ENCODE measurements at places on chromosomes 7 and 10. TPM values are rescaled to one million over a fixed set of nuclear protein-coding genes. Genes with fewer than 3 reads are reported as not detected.

- peak overlapping the region; percentile 56 for H3K4me3 ChIP-seq
- H3K4me1 ChIP-seq = peaks cover 5% of the 10 kb centered on the region
- H3K27me3 ChIP-seq = no peaks in the 10 kb centered on the region
- DNase-seq = peak; percentile 36
These were observed 2.7 kb downstream of the CDK13 start for GRCh38 chr7:39952803-39953202.

DNA sequence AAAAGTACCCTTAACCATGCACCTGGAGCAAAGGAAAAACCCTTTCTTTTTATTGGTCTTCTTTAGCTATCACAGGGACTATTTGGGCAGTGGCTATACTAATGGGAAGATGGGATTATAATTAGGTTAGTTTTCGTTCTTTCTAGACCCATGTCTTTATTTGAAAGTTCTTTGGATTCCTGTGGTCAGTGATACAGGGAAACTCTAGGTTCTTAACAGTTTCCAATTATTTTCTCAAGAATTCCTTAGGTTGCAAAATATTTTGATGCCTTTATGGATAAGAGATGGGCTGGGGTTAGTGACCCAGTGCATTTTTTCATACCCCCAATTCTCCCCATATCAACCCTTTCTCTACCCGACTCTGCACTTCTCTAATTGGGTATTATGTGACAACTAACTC is 49.0 kb downstream of the ADD3 start:
- H3K27me3 ChIP-seq = no peaks in the 10 kb centered on the region
- H3K36me3 ChIP-seq = no peaks in the 10 kb centered on the region
- H3K4me1 ChIP-seq = peaks cover 7% of the 10 kb centered on the region
- DNase-seq = peak; percentile 40

DNA sequence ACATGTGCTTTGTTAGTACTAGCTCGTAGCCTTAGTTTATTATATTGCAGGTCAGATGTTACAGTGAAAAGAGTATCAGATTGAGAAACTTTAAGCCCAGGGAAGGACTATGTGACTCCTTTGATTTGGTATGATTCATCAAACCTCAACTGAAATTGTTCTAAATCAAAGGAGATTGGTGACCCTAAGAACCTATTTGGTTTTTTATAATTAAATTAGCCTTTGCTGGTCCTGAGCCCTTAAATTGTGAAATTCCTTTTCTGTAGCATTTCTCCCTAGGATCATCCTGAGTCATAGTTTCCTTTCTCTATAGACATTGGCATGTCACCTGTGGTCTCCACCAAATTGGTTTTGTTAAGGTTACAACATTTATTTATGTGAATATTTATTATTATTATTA is 89.7 kb downstream of the POLR1F start:
- DNase-seq = no peak
- no peak overlapping the region for H3K27ac ChIP-seq
- no peaks in the 10 kb centered on the region for H3K4me1 ChIP-seq
- H3K36me3 ChIP-seq = no peaks in the 10 kb centered on the region

DNA sequence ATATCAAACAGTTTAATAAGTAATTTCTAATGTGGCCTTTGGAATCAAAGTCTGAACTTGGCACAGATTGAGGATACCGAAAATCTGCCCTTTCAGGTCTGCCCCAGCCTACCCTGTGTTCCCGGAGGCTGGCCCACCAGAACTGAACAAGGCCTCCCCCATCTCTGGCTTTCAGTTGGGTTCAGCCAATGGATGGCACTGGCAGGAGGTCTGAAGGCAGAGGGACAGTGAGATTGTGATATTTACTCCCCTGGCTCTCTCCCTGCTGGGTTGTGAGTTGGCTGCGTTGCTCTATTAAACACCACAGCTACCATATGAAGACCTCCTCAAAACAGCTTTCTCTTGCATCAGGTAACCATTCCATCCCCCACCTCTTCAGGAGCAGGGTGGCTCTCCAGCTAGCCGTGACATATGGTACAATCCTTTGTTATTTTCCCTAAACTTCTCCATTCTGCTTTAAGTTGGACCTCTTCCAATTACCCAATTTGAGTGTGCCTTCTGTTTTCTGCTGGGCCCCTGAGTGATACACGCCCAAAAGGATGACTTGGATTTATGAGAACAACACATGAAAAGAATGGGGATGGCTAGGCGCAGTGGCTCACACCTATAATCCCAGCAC is 28.1 kb downstream of the DNMBP start:
- H3K36me3 ChIP-seq = no peaks in the 10 kb centered on the region
- peak overlapping the region; percentile 39 for H3K27ac ChIP-seq
- H3K4me3 ChIP-seq = no peak overlapping the region
- peaks cover 34% of the 10 kb centered on the region for H3K4me1 ChIP-seq
- H3K27me3 ChIP-seq = no peaks in the 10 kb centered on the region

GRCh38 chr7:113368256-113368655 is 249.9 kb upstream of the SMIM30 start:
- no peak overlapping the region for H3K4me3 ChIP-seq
- no peaks in the 10 kb centered on the region for H3K27me3 ChIP-seq

DNA sequence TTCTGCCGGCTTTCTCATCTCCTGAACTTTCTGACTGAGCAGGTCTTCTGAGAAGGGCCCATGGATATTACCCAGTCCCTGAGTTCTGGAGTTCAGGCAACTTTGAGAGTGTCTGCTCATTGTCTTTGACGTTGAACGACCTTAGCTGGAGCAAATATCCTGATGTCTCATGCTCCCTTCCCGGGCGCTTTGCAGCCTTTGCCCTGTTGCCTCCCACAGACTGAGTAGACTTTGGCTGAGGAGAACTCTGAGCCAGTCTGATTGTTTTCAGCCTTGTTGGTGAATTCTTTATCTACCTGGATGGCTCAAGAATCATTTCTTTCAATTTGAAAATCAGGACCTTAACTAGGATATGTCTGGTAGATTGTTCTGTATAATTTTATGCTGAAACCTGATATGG is 353.7 kb downstream of the GLRX3 start:
- H3K4me1 ChIP-seq = no peaks in the 10 kb centered on the region
- no peaks in the 10 kb centered on the region for H3K36me3 ChIP-seq
- H3K27me3 ChIP-seq = no peaks in the 10 kb centered on the region
- DNase-seq = no peak
- H3K27ac ChIP-seq = no peak overlapping the region

- DNase-seq = no peak
- H3K36me3 ChIP-seq = no peaks in the 10 kb centered on the region
These were observed 110.7 kb downstream of the INHBA start for GRCh38 chr7:41592236-41592635.

DNA sequence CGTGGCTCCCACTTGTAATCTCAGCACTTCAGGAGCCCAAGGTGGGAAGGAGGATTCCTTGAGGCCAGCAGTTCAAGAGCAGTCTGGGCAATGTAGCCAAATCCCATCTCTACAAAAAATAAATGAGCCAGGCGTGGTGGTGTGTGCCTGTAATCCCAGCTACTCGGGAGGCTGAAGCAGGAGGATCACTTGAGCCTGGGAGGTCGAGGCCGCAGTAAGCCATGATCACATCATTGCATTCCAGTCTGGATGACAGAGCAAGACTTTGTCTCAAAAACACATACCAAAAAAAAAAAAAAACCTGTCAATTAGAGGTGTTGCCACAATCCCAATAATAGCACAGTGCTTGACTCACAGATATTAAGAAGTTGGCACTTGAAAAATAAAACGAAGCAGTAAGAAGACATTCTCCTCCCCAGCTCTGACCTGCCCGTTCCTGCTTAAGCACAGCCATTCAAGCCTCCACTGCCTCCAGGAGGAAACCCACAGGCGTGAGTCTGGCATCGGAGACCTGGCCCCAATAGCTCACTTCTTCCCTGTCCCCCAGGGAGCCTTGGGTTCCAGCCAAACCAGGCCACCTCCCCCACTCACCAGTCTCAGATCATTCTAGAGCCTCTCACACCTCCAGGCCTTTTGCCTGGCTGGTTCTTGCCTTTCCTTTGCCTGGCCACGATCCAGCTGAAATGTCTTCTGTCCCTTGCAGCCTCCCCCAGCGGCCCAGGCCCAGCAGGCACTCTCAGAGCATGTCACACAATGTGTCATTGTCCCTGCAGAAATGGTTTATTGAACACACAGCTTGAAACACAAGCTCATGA is 45.3 kb upstream of the GTF2I start:
- no peaks in the 10 kb centered on the region for H3K27me3 ChIP-seq
- no peak overlapping the region for H3K27ac ChIP-seq
- no peaks in the 10 kb centered on the region for H3K36me3 ChIP-seq

GRCh38 chr7:12287901-12288300 is 76.8 kb downstream of the TMEM106B start:
- no peak overlapping the region for H3K4me3 ChIP-seq
- H3K36me3 ChIP-seq = no peaks in the 10 kb centered on the region
- no peak overlapping the region for H3K27ac ChIP-seq
- no peak for DNase-seq
- H3K4me1 ChIP-seq = no peaks in the 10 kb centered on the region

- DNase-seq = no peak
- no peaks in the 10 kb centered on the region for H3K4me1 ChIP-seq
- H3K27ac ChIP-seq = no peak overlapping the region
- no peak overlapping the region for H3K4me3 ChIP-seq
These were observed 88.7 kb downstream of the COBL start for GRCh38 chr7:51227861-51228260.

- DNase-seq = no peak
- no peaks in the 10 kb centered on the region for H3K4me1 ChIP-seq
- H3K36me3 ChIP-seq = no peaks in the 10 kb centered on the region
- H3K27me3 ChIP-seq = no peaks in the 10 kb centered on the region
- no peak overlapping the region for H3K27ac ChIP-seq
- no peak overlapping the region for H3K4me3 ChIP-seq
These were observed 89.6 kb downstream of the VTI1A start for GRCh38 chr10:112536663-112537062.

GRCh38 chr10:97849103-97849686 is 448 bp upstream of the GOLGA7B start:
- no peaks in the 10 kb centered on the region for H3K4me1 ChIP-seq
- DNase-seq = no peak
- no peaks in the 10 kb centered on the region for H3K36me3 ChIP-seq
- no peak overlapping the region for H3K27ac ChIP-seq
- peaks cover 19% of the 10 kb centered on the region for H3K27me3 ChIP-seq

- no peaks in the 10 kb centered on the region for H3K36me3 ChIP-seq
- H3K27me3 ChIP-seq = no peaks in the 10 kb centered on the region
- peak overlapping the region; percentile 87 for H3K27ac ChIP-seq
- peak overlapping the region; percentile 49 for H3K4me3 ChIP-seq
- peak; percentile 61 for DNase-seq
These were observed 1.1 kb downstream of the RADIL start for GRCh38 chr7:4882169-4883032.

- DNase-seq = no peak
- no peak overlapping the region for H3K4me3 ChIP-seq
- no peaks in the 10 kb centered on the region for H3K36me3 ChIP-seq
- no peak overlapping the region for H3K27ac ChIP-seq
- H3K4me1 ChIP-seq = no peaks in the 10 kb centered on the region
- H3K27me3 ChIP-seq = no peaks in the 10 kb centered on the region
These were observed 39.4 kb upstream of the SLC25A13 start for GRCh38 chr7:96361116-96361857.

GRCh38 chr7:93142127-93142526 is 6.1 kb downstream of the SAMD9L start:
- peaks cover 5% of the 10 kb centered on the region for H3K36me3 ChIP-seq
- H3K27me3 ChIP-seq = no peaks in the 10 kb centered on the region
- H3K27ac ChIP-seq = no peak overlapping the region

DNA sequence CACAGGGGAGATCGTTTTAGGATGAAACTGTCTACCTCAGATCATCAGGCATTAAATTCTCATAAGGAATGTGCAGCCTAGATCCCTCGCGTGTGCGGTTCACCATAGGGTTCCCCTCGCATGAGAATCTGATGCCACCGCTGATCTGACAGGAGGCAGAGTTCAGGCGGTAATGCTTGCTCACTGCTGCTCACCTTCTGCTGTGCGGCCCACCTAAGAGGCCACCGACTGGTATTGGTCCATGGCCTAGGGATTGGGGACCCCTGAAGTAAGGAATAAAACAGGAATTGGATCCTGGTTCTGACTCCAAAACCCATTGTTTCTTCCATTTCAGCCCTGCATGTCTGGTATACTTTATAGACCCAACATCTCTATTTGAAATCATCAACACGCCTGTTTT is 4.1 kb downstream of the NOD1 start:
- DNase-seq = no peak
- no peak overlapping the region for H3K4me3 ChIP-seq
- H3K4me1 ChIP-seq = peaks cover 46% of the 10 kb centered on the region
- H3K27me3 ChIP-seq = no peaks in the 10 kb centered on the region
- peak overlapping the region; percentile 55 for H3K27ac ChIP-seq

DNA sequence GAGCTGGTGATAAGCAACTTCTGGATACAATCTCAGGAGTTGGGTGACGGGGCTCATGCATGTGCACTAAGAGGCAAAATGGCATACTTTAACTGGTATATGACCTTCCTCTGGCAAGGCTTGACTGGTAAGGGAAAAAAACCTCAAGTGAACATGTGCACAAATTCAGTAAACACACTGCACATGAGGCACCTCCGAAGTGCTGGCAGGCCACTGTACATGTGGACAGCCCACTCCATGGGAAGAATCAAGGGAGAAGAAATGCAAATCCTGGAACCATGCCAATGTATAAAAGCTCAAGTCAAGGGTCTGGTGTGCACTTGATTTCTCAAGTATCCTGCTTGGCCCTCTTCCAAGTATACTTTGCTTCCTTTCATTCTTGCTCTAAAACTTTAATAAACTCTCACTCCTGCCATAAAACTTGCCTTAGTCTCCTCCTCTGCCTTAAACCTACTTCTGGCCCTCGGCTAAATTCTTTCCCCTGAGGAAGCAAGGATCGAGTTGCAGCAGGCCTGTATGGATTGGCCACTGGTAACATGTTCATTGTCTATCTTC is 167.2 kb downstream of the RAMP3 start:
- H3K27ac ChIP-seq = no peak overlapping the region
- peak; percentile 2 for DNase-seq
- no peak overlapping the region for H3K4me3 ChIP-seq
- H3K4me1 ChIP-seq = no peaks in the 10 kb centered on the region
- H3K27me3 ChIP-seq = no peaks in the 10 kb centered on the region
- H3K36me3 ChIP-seq = no peaks in the 10 kb centered on the region

DNA sequence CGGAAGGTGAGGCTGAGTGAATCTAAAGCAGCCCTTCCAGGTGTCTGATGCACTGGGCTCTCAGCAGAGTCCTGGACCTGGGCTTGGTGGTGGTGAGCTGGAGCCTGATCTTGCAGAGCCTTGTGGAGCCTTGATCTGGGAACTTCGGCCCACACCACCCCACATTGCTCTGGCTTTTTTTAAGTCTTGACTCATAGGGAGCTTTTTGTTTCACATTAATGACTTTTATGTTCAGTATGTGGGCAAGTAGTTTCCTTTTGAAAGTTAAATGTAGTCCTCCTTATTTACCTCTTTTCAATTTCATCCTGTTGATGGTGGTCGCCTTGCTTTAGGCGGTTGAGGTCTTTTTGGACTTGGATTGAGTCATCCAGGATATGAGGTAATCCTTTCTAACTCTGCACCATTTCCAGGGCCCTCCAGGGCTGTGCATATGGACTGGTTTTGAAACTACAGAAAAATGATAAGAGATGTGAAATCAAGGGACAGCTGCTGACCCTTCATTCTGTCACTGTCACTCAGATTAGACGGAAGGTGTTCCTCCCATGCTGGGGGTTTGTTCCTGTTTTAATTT is 2.9 kb upstream of the NRAP start:
- peak; percentile 54 for DNase-seq
- H3K36me3 ChIP-seq = no peaks in the 10 kb centered on the region
- H3K4me1 ChIP-seq = peaks cover 6% of the 10 kb centered on the region
- no peak overlapping the region for H3K27ac ChIP-seq
- no peaks in the 10 kb centered on the region for H3K27me3 ChIP-seq
- no peak overlapping the region for H3K4me3 ChIP-seq

WDR86 gene
- polyA plus RNA-seq = not detected

NEUROG3 gene
- not detected for polyA plus RNA-seq

C7orf57 gene
- polyA plus RNA-seq = not detected

COL17A1 gene
- 0.12 TPM for polyA plus RNA-seq

ZPBP gene
- not detected for polyA plus RNA-seq

OPN1SW gene
- not detected for polyA plus RNA-seq

NUTM2A gene
- 0.06 TPM for polyA plus RNA-seq

SEPTIN7 gene
- 576 TPM for polyA plus RNA-seq

ENO4 gene
- polyA plus RNA-seq = 0.18 TPM

Measured in fibroblast of lung (primary cell).